Right ventricle myocardium inferior (tissue), 1 donor: ENCODE measurements at places on chromosomes 12 and 14. TPM values are rescaled to one million over a fixed set of nuclear protein-coding genes. Genes with fewer than 3 reads are reported as not detected.

DNA sequence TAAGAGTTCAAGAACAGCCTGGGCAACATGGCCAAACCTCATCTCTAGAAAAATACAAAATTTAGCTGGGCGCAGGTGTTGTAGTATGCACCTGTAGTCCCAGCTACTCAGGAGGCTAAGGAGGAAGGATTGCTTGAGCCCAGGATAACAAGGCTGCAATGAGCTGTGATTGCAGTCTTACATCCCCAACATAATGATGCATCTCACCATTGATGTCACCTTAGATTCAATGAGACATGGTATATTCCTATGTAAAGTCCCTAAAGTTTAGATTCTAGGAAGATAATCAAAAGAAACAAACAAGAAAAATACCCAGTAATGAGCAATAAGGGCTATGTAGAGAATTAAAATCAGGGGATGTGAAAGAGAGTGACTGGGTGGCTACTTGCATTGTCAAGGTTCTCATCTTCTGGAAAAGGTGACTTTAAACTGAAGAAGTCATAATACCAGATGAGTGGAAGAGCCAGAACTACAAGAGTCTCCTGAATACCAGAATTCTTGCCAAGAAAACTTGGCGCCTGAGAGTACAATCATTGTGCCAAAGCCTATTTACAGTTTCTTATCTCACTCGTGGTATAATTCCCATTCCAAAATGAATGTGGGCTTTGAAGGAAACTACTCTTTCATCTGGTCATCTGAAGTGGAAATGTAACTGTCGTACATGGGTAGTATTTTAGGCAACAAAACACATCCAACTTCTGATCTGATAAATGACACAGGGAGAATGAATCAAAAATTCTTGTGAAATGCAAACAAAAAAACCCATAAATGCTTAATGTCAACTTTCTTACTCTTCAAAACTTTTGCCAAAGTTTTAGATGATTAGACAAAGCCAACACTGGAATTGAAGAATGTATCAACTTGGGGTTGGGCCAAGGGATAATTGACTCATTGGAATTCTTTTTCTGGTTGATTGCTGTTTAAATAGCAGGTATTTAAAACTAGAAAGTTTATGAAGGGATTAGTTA, 81.1 kb upstream of the ST8SIA1 start:
- DNase-seq: no peak

DNA sequence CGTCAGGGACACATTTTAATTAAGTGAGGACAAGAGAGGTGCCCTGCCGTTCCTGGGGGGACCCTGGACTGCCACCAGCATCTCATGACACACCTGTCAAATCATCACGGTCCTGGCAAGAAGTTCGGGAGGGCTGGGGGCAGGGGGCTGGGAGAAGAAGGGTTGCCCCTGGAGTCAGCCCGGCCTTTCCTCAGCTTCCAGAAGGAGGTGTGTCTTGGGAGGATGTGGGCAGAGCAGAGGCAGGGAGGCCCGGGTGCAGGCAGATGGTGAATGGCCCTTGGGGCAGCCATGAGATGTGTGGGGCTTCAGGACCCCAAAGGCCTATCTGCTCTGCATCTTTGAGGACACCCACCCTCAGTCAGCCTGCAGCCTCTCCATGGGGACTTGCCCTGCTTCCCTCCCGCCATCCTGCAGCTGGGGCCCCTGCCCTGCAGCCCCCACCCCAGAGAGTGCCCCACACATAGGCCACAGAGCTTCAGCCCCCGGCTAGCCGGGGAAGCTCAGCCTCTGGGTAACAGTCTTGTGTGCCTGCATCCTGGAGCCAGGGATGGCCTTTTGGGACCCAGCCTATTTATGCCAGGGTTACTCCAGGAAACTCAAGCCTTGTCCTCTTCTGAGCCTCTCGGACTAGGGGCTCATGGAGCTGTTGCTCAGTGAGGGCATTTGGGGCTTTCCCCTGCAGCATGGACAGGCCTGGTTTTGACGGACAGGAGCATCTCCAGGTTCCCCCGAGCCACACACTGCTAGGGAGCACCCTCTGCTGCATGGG, 178.5 kb downstream of the KIF26A start:
- no peak for DNase-seq

DNA sequence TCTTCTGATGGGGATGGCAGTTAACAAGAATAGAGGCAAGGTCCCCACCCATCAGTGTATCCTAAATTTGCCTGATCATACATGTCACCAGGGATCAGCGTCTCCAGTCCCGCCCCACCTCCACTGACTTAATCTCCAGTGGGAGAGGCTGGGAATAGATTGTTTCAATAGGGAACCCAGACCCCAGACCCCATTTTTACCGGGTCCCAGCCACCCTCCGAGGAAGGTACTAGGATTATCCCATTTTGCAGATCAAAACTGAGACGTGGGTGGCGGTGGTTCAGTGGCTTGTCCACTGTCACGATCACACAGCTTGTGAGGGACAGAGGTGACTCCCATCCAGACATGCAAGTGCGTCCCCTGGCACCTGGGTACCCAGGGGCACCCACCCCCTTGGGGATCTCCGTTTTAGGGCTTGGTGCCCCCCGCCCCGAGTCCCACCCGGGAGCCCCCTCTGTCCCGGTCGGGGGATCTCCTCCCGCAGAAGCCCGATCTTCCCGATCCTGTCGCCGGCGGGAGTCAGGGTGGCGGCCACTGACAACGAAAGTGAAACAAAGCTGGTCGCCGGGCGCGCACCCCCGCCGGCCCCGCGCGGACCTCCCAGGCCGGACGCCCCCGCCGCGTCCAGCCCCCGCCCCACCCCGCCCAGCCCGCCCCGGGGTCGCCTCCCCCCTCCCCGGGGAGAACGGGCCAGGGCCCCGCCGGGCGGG, 523 bp downstream of the WSB2 start:
- DNase-seq: peak; percentile 84

DNA sequence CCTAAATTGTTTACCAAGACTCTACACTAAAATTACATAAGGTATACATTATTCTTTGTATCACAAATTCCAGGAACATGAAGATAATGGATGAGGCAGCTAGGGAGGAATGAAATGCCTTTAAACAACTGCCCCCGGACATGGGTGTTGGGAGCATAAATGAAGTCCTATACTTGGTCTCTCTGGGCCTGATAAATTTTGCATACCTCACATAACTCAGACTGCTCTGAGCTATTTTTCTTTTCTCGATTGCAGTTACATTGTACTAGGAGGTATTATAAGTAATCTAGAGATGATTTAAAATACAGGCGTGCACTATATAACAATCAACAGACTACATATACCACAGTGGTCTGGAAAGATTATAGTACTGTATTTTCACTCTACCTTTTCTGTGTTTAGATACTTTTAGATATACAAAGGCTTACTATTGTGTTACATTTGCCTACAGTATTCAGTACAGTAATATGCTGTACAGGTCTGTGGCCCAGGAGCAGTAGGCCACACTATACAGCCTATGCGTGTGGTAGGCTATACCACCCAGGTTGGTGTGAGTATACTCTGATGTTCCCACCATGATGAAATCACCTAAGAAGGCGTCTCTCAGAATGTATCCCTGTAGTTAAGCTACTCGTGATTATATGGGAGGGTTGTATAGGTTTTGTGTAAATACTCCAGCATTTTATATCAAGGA, 14.3 kb downstream of the FNTB start:
- no peak for DNase-seq

The CGRRF1 gene
- total RNA-seq: 16.2 TPM

The PCNX1 gene
- total RNA-seq: 33.6 TPM

DNA sequence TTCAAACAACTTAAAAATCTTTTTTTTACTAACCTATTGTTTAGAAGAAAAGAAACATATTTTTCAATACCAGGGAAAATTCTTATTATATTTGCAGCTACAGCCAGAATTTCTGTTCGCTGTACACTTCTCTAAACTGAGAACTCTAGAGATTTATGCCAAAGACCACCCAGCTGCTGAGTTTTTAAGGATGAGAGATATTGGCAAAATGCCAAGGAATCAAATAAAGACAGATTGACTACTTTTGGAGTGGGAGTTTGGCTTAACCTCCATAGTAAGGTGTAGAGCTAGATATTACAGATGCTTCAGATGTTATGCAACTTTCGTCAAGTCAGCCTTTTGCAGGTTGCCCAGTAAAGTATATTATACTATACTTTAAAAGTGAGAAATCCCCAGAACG, 71.8 kb downstream of the TTLL5 start:
- no peak for DNase-seq

DNA sequence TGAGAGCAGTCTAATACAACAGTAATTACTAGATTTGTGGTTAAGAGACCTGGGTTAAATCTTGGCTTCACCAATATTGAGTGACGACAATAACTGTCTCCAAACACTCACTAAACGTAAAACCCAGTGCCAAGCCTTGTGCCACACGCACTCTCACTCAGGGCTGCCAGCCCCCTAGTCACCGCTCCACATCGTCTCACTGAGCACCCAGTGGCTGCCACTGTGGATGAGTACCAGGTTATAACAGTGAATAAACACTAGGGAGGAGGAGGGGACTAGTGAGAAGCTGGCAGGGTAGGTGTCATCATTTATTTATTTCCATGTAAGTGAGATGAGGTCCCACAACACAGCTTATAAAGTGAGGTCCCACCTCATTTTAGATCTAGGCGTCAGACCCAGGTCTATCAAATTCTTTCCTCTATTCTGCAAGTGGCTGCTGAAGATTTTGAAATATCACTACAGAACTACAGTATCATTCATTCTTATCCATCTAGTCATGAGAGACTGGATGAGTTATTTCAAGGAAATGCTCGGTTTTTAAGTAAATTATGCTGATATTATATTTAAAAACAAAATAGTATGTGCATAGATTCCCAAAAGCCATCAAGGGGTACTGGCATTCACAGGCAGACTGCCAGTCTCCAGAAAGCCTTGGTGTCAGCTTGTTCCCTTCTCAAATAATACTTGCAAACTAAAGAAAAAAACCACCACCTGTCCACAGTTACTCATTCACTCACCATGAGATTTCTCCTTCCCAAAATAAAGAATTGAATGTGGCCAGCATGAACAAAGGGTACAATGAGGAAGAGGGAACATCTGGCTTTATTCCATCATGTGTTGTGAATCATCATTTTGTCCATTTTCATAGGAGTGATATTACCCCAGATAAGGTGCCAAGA, 84.0 kb downstream of the PTPN21 start:
- no peak for DNase-seq
